ENCODE measurements at places on chromosomes 12 and 14.
A peak's percentile ranks its signal among the peaks of the same experiment; 100 is the strongest.

DNA sequence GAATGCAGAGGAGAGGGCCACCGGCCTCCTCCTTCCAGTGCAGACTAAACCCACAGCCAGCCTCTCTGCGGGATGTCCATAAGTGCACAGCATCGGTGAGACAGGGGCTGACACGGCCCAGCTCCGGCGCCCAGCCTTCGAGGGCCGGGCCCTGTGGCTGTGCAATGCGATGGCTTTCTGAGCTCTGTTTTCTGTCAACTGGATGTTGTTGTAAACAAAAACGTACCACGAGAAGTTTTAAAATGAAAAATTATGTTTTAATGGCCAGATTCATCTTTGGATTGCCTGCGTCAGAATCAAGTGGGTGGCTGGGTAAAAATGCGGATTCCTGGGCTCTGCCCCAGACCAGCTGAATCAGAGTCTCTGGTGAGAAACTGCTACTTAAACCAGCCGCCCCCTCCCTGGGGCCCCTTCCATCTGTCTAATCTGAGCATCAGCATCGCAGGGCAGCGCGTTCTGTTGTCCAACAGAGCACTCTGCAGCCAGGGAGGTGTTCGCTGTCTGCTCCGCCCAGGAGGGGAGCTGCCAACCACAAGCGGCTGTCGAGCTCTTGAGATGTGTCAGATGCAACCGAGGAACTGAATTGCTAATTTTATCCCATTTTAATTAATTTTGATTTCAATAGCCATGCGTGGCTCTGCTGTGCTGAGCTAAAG lies 133.4 kb downstream of the RFLNA start:
- no peak for DNase-seq

DNA sequence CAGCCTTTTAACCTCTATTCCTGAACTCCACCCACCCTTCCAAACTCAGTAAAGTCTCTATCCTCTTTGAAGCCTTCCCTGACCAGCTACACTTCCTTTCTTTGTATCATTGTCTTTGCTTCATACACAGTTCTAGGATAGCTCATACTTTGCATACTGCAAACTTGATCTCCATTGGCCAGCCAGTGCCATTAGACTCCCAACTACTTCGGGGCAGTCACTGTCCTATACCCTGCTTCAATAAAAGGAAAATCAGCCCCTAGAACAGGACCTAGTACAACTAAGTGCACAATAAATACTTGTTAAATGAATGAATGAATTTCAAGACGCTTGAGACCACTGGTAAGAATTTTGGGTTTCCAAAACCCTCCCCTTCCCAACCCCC lies 521 bp upstream of the PIP4K2C start:
- no peak for DNase-seq

GRCh38 chr14:45699471-45699870 lies 446.5 kb upstream of the MIS18BP1 start:
- DNase-seq = no peak

GRCh38 chr14:56002876-56003625 lies 115.2 kb upstream of the PELI2 start:
- DNase-seq = no peak

DNA sequence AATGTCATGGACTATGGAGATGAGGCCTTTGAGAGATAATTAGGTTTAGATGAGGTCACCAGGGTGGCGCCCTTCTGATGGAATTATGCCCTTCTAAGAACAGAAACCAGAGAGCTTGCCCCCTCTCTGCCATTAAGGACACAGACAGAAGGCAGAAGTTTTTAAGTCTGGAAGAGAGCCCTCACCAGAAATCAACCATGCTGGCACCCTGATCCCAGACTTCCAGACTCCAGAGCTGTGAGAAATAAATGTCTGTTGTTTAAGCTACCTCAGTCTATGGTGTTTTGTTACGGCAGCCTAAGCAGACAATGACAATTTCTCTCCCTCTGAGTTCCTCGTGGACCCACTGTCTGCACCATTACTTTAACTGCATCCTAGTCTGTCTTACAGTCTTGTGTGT lies 382.0 kb downstream of the GXYLT1 start:
- no peak for DNase-seq

DNA sequence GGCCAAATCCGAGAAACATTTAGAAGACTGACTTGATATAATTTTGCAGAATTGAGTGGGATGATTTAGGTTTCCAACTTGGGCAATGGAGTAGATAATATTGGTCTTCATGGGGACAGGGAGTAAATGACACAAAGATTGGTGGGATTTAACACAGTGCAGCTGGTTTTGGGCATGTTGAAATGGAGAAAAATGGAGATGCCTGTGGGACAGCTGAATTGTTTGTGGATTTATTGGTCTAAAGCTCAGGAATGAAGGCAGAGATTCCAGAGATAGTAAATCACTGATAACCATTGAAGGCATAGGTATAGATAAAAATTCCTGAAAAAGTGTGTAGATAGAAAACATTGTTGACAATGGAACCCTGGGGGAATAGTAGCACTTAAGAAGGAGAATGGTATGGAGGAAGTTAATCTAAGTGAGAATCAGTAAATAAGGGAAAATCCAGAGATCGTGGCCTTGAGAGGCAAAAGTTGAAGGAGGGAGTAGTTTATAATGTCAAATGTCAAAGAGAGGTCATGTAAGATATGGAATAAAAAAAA lies 120.9 kb upstream of the ATP2B1 start:
- DNase-seq = no peak

GRCh38 chr12:124621296-124621660 lies 53.9 kb upstream of the NCOR2 start:
- peak; percentile 88 for DNase-seq

DNA sequence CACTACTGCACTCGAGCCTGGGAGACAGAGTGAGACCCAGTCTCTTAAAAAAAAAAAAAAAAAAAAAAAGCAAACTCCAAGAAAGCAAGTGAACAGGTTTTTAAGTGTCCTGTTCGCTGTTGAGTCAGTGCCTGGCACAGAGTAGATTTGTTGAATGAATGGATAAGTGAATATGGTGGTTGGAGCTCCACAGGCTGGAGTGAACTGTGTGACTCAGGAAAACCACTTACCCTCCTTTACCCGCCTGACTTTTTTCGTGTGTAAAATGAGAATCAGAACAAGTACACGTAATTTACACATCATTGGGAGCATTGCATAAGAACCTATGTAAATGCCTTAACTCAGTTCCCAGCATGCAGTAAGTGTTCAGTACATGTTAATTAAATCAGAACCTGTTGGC lies 24.0 kb upstream of the ESRRB start:
- no peak for DNase-seq

- no peak for DNase-seq
Observed at GRCh38 chr12:31057671-31058070, 16.0 kb upstream of the DDX11 start.

DNA sequence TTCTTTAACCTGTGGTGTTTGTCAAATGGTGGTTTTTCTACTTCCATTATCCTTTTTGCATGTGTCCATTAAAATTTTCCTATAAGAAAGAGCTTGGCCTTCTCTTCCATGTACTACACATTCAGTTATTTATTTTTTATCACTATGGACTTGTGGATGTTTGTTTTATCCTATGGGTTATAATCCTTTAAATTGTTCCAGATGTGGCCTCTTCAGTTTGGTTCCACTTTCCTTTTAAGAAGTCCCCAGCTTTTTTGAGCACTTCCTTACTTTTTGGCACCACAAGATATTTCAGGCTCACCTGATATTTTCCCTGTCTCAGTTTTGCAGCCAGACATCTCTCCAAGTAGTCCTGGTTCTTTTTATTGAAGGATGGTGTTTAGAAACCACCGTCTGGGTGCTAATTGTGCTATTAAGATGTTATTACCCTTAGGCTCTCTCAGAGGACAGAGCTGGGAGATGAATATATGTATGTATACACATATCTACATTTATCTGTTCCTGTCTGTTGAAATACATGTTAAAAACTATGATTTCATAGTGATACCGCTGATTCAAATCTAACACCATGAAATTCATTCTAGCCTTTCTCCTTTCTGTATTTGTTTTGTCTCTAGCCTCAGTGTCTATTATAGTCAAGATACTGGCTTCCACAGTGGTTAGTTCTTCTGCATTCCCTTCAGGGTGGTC lies 408.5 kb upstream of the RGS6 start:
- no peak for DNase-seq

GRCh38 chr12:68759852-68760251 lies 13.9 kb downstream of the SLC35E3 start:
- no peak for DNase-seq

DNA sequence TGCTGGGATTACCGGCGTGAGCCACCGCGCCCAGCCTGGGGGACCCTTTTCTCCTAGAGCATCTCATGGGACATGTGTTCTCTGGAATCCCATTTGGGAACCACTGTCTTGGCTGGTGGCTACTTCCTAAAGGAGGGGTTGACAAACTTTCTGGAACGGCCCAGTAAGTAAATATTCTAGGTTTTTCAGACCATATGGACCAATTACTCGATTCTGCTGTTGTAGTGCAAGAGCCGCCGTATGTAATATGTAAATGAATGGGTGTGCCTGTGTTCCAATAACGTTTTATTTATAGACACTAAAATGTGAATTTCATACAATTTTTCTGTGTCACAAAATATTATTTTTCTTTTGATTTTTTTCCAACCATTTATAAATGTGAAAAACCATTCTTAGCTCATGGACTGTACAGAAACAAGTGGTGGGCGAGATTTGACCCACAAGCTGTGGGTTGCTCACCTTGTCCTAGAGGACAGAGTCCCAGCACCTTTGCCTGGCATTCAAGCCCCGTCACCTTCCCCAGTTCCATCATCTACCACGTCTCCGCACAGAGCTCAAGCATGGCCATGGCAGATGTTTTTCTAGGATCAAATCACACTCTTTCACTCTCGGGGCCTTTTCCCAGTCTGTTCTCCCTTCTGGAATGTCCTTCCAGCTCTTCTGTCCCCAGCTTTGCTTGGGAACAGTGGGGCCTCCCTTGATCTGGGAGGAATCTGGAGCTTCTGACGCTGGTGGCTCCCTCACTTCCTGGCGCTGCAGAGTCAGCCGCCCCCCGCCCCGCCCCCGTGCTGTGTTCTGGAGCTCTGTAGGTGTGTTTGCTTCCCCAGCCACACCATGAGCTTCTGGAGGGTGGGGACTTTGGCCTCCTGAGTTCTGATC lies 17.9 kb upstream of the RCOR1 start:
- DNase-seq = peak; percentile 49

GRCh38 chr12:122880668-122881067 lies 15.3 kb downstream of the VPS37B start:
- no peak for DNase-seq

DNA sequence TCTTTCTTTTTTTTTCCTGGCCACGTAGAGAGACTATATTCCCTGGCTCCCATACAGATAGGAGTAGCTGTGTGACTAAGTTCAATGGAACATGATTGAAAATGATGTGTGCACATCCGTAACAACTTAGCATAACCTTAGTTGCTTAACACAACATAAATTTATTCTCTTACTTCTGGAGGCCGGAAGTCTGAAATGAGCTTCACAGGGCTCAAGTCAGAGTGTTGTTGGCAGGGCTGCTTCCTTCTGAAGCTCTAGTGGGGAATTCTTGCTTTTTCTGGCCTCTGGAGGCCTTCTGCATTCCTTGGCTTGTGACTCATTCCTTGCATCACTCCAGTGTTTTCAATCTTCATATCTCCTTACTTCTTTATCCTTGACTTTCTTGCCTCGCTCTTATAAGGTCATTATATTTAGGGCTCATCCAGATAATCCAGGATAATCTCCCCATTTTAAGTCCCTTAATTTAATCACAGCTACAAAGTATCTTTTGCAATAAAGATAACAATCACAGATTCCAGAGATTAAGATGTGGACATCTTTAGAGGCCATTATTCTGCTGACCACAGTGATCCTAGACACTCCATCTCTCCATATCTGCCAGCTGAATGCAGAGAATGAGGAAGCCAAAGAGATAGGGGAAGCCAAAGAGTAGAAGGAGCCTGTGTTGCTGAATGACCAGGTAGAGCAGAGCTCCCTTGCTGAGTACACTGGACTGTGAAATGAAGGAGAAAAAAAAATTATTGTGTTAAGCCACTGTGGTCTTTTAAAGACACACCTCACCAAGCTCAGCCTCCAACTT lies 21.0 kb upstream of the SNX6 start:
- DNase-seq = no peak

DNA sequence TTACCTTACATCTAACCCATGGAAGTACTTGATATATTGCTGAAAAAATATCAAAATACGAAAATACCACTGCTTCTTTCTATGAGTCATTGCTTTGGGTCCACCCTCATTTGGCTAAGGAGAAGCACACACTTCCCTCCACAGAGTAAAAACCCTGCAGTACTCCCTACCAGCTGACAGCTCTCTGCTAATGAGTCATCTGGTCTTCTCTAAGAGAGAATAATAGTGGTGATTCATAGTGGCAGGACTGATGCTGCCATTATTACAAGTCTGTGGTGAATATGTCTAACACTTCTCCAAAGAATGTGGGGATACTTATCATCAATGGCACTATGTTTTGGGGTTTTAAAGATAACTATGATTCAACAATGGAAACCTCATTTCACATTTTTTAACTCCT lies 90.7 kb downstream of the PPFIA2 start:
- DNase-seq = no peak

- no peak for DNase-seq
Observed at GRCh38 chr12:120998435-120998834, 17.9 kb downstream of the C12orf43 start.

DNA sequence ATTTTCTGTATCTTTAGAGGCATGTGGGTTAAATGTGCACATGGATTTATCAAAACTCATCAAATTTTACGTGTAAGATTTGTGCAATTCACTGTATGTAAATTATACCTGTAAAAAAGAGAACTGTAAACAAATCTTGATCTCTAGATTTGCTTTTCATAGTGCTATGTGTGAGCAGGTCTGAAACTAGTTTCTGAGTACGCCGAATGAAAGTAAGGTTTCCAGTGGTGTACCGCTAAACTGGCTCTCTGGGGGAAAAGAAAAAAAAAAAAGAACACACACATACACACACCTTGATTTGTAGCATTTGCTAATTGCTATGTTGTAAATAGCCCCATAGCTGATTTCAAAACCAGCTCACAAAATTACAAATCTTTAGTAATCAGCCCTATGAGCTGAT lies 8.6 kb upstream of the SLC41A2 start:
- DNase-seq = no peak

- no peak for DNase-seq
Observed at GRCh38 chr14:79911744-79912143, 299.6 kb downstream of the DIO2 start.

- DNase-seq = no peak
Observed at GRCh38 chr12:57134949-57135348, 6.7 kb downstream of the LRP1 start.

- DNase-seq = no peak
Observed at GRCh38 chr12:15443611-15444010, 121.3 kb downstream of the PTPRO start.

DNA sequence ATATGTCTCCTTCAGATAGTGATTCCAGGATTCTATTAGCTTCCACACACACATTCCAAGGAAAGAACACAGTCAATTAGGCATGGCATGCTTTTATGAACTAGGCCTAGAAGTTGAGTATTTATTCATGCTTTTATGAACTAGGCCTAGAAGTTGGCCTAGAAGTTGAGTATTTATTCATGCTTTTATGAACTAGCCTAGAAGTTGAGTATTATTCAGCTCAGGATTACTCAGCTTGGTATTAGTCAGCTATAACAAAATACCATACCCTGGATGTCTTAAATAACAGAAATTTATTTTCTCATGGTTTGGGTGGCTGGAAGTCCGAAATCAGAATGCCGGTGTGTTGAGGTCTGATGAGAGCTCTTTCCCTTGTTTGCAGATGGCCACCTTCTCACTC lies 442.7 kb upstream of the FLRT2 start:
- no peak for DNase-seq
